Neuronal stem cell (in vitro differentiated cells): ENCODE measurements at places on chromosomes 12 and 14.

GRCh38 chr12:123995023-123995748 is 22.2 kb downstream of the ZNF664 start:
- DNase-seq: no peak

GRCh38 chr14:105888151-105888550 is 361.8 kb downstream of the TMEM121 start:
- no peak for DNase-seq

GRCh38 chr12:23376238-23376637 is 573.2 kb downstream of the SOX5 start:
- DNase-seq: no peak

DNA sequence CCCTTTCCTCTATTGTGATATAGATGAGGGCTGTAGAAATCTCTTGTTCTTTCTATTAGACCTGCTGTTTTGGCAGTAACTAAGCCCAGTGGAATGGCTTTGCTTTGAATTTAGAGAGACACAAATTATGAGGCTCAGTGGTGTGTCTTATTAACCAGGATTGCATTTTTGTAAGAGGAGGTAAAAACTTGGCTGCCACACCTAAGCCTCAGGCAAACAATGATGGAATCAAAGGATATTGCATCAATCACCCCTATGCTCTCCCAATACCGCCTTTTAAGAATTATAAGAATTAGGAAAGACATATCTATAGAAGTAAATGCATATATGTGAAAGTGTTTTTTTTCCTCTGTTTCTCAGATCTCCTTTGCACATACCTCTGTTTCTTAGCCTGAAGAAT is 63.3 kb downstream of the ACSS3 start:
- DNase-seq: no peak

DNA sequence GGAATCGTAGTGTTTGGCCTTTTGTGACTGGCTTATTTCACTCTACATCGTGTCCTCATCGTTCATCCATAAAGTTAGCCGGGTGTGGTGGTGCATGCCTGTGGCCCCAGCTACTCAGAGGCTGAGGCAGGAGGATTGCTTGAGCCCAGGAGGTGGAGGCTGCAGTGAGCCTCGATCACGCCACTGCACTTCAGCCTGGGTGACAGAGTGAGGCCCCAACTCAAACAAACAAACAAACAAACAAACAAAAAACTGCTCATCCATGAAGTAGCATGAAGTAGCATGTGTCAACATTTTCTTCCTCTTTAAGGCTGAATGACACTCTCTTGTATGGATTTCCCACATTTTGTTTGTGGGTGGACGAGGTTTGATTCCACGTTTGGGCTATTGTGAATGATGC is 44.0 kb upstream of the MEG3 start:
- no peak for DNase-seq

DNA sequence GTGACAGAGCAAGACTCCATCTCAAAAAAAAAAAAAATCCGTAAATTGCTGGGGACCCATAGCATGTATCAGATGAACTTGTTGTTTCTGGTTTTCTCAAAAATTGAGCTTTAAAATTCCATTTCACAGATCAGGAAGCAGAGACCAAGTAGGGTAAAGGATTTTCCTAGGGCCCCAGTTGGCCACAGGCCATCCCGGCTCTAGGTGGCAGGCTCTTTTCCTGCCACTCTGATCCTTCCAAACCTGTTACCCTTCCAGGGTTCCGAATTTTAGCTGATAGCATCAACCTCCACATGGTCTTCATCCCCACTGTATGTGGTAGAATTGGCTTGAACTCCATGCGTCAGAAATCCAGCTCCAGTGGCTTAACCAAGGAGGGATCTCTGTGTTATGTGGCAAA is 36.1 kb upstream of the BDKRB2 start:
- no peak for DNase-seq

- DNase-seq: no peak
These were observed 37.7 kb upstream of the FOXJ2 start for GRCh38 chr12:7994731-7995205.

GRCh38 chr14:70942342-70942706 is 35.1 kb downstream of the PCNX1 start:
- DNase-seq: no peak

GRCh38 chr12:31482816-31483215 is 108.1 kb downstream of the DENND5B start:
- DNase-seq: no peak

- no peak for DNase-seq
These were observed 151.8 kb downstream of the TBX5 start for GRCh38 chr12:114253976-114254778.

DNA sequence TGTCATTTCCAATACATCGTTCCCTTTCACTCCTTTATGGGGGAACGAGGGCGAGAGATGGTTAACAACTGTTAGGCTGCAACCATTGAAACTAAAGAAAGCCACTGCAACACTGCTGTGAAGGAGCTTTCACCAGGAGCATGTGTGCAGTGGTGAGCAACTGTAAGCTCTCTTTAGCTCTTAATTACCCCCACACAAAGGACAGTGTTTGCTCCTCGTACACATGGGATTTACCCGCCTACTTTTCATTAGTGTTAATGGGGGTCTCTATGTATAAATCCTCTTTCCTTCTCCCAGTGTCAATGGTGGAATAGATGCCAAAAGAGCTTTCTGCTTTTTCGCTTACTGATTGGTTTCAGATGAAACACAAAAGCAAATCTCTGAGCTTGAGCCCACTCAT is 343.1 kb downstream of the FLRT2 start:
- peak; percentile 11 for DNase-seq

- DNase-seq: no peak
These were observed 336.1 kb downstream of the RPS29 start for GRCh38 chr14:49250109-49250508.

DNA sequence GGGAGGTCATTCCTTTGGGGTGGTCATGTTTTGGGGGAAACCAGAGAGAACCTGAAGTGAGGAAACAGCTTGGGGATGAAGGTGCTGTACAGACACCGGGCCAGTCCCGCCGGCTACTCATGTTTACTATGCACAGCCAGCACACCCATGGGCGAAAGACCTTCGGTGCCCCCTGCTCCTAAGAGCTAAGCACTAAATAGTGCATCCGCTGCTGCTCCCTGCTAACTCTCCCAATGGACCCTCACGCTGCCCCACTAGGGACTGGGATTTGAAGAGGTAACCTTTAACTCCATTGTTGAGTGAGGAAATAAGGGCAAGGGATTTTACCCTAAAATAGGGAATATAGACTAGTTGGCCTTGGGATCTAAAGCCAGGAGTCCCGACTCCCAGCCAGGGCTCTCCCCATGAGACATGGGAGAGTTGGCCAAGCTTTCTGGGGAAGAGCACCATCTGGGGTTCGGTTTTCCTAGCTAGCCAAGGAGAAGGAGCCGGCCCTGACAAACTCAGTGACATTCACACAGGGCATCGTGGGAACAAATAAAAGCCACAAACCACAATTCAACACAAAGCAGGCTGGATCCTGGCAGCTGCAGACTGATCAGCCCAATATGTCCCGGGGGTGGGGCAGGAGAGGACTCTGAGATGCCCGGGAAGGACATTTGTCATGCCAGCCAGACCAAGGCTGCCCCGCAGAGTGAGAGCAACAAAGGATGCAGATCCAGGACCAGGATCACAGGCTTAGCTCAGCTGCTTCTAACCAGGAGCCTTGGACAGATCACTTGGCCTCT is 91.7 kb downstream of the SINHCAF start:
- DNase-seq: no peak
